CD4-positive, alpha-beta T cell treated with Interleukin-4 for 4 hours (primary cell): ENCODE measurements at places on chromosomes 4 and X.
A peak's percentile ranks its signal among the peaks of the same experiment; 100 is the strongest.

DNA sequence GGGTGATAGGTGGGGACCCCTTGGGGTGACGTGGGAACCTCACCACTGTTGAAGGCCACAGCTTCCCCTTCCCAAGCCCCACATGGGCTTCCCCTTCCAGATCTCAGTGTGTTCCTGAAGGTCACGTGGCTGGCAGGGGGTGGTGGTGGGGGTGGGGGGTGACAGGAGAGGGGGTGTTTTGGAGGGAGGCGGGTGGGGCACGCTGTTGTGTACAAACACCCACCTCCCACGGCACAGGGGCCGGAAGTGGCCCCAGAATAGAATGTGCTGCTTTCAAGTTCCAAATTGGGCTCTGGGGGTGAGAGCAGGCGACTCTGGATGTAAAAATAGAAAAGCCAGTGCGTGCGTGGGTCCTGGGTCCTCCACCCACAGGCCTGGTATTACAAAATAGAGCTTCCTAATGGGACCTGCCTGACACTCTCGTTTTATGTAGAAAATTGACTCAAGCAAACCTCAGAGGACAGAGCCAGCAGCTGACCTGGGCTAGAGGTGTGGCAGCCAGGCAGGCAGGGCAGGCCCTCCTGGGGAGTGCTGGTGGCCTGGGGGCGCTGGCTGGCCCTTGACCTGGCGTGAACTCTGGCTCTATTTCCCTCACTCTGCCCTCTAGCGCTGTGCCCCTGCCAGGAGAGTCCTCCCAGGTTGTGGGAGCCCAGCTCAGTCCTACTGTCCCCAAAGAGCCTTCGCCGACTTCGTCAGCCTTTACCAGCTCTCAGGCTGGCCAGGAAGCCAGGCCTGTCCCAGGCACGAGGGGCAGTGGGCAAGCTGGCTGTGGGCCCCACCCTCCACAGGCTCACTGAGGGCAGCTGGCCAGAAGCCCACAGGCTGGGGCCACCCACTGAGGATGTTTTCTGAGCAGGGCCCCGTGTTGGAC lies 5.4 kb upstream of the SH3BP2 start:
- DNase-seq: peak; percentile 55

DNA sequence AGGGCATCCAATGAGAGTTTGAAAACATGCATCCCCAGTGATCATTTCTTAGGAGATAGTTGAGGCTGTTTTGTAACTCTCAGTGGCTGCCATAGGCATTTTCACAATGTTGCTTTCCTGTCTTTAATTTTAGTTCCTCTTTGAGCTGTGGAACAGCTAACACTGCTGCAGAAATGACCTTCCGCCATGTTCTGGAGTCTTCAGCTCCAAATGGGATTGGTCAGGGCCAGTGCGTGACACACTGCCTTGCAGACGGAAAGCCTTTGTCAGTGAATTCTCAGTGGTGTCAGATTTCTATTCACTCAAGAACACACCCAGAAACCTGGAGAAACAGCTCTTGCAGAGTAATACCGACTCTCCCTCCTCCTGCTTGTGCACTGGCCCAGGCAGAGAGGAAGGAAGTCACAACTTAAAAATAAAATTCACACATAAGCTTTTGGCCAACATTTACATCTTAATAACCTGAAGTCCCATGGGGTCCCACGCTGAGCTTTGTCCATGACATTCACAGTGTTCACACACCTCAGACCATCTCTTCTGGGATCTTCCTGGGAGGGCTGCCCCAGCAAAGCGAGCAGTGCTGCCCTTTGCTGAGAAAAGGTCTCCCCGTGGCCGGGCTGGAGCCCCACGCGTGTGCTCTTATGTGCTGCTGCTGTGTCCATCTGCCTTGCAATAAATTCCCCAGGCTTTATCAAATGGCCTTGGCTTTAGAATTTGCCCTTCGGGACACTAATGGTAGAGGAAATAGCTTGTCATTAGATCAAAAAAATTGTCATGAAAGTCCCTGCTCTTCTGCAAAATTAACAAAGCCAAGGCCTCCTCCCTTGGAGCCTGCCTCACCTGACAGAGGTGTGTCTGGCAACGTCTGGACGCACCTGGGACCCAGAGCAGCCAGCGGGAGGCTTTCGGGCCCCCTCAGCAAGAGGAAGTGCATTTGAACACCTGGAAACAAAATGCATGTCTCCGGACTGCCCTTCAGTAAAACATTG lies 126.8 kb downstream of the IRF2 start:
- DNase-seq: peak; percentile 4

GRCh38 chr4:80446664-80447063 lies 111.1 kb downstream of the CFAP299 start:
- DNase-seq: no peak

DNA sequence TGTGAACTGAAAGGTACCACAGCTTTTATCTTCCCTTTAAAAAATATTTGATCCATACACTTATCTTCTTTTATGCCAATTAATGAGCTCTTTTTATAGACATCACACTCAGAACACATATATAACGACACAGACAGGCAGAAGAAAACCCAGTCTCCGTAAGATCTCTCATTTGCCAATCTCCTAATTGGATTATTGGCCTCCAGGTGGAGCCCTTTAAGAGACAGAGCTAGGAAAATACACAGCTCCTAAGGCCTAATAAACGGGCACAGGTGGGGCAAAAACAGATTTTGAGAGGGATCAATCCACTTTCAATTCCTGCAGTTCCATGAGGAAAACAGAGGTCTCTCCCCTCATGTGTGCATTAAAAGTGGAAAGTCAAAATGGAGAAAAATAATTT lies 1495.4 kb downstream of the RPA4 start:
- DNase-seq: no peak

DNA sequence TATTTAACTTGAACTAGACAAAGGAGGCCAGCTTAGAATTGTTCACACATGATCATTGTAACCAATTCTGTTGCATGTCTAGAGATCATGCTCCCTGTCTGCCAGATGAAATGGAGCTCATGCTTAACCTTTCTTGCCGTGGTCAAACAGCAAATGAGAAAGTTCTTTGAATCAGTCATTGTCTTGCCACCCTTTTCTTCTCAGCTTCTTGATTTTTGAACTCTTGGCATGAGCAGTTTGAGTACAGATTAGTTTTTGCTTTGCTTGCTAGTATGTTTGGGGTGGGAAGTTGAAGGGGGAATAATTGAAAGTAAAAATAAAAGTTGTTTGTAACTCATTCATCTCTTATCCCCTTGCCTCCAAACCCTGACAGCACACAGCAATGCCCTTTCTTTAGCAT lies 4.7 kb downstream of the MTM1 start:
- DNase-seq: no peak

GRCh38 chrX:2550328-2551020 lies 49.7 kb upstream of the DHRSX start:
- no peak for DNase-seq

DNA sequence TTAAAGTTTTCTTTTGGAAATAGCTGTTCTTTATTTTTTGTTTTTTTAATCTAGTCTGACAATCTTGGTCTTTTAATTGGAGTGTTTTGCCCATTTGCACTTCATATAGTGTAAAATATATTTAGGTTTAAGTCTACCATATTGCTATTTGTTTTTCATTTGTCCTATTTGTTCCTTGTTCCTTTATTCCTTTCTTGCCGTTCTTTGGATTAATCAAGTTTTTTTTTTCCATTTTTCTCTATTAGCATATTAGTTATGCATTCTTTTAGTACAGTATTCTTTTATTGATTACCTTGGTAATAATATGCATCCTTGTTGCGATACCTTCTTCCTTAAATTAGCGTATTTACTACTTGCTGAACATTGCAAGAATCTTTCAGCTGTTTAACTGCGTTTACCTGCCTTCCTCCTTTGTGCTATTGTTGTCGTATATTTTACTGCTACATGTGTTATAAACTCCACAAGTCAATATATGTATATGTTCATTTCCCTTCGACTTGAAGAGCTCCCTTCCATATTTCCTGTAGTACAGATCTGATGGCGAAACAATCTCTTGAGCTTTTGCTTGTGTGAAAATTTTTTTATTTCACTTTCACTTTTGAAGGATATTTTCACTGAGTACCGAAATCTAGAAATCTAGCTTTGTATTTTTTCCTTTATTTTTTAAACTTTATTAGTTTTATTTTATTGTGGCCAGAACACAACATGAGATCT lies 23.9 kb upstream of the RNF212 start:
- DNase-seq: peak; percentile 22

DNA sequence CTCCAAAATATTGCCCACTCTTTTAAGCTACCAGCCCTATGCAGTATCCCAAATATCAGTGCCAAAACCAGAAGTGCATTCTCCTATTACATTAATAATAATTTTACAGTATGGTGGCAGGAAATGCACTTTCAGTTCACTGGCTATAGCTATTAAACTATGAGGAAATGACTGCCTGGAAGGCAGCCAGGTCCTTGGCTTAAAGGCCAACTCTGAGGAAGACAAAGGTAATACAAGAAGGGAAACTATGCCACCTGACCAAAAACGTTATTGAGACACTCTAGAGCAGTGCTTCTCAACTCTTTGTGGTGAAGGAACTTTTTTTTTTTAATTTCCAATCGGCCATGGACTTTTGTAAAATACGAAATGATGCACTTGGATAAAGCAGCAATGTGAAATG lies 133.6 kb upstream of the VAMP7 start:
- no peak for DNase-seq

- DNase-seq: no peak
These were observed 106.2 kb upstream of the MBNL3 start for GRCh38 chrX:132594999-132595398.

DNA sequence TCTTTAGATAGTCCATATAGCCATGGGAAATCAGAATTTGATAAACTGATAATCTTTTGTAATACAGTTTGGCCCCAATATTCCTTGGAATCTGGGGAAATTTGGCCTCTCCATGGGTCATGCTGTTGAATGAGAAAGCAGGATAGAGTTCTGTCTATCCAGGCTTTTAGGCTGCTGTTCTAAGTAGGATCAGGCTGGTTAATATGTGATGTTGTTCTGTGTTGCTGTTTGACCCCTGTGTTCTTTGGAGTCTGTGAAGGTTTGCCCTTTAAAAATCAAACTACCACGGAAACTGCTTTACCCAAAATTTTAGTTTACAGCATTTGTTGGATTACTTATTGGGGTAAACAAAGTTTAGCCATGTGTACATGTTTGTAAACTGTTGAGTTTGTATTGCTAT lies 114.5 kb downstream of the ZNF330 start:
- DNase-seq: no peak

- DNase-seq: no peak
These were observed 5.0 kb downstream of the GPC3 start for GRCh38 chrX:133980406-133980805.

- no peak for DNase-seq
These were observed 94.5 kb upstream of the GC start for GRCh38 chr4:71878376-71878775.

DNA sequence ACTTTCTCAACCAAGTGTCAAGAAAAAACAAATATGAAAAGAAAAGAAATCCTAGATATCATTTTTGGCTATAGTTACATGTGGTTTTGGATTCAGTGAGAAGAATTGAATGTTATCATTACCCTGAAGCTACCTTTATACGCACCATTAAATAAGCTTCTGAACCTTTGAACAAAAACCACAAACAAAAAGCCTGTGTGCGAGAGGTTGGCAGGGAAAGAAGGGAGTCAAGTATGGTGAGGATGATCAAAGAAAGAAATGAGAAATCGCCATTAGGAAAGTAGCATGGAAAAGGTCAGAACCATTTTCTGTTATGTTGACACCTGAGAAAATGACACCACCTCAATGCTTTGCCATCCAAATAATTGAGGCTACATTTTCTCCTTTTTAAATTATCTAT lies 1.2 kb upstream of the SLC7A11 start:
- no peak for DNase-seq

DNA sequence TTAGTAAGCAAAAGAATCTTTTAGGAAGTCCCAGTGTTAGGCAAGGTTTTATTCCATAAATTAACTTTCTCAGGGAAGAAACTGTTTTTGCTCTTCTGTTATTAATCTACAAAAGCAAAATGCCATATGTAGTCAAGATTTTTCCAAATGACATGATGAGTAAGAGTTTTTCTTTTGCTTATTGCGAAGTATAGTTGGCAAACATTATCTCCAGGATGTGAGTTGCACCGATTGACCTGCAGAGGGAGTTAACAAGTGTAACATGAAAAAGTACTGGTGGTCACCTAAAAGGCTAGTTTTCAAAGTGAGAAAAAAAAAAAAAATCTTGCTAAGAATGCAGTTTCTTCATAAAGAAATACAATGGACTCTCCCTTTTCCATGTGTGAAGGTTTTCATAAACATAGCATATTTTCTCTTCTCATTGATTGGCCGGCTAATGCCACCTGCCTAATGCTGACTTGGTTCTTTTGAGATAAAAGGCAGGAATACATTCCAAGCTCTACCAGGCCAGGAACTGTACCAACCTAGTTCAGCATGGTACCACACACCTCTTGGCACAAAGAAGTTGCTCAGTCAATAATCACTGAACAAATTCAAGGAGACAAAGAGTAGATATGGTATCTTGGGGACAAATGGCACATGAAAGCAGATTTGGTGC lies 100.2 kb downstream of the LNX1 start:
- no peak for DNase-seq

GRCh38 chrX:119880552-119881437 lies 9.2 kb downstream of the NDUFA1 start:
- DNase-seq: peak; percentile 33

GRCh38 chrX:138711399-138712347 lies at the start of gene FGF13:
Gene FGF13 (minus strand): TSS chrX:138711717. CDS start chrX:138711003, 714 bp downstream.
- no peak for DNase-seq

- DNase-seq: no peak
These were observed 12.4 kb downstream of the SMIM14 start for GRCh38 chr4:39626261-39626660.
